Pericardium fibroblast (primary cell): ENCODE measurements at places on chromosomes 1 and 21. TPM values are rescaled to one million over a fixed set of nuclear protein-coding genes. Genes with fewer than 3 reads are reported as not detected.

MPL gene
- not detected in 2 replicates for total RNA-seq

PI4KB gene
- 44.9 and 69.8 TPM in 2 replicates for total RNA-seq

TGFBR3 gene
- 20.0 and 34.2 TPM in 2 replicates for total RNA-seq

MPZL1 gene
- total RNA-seq = 96.4 and 118 TPM in 2 replicates

CFAP45 gene
- 0.12 TPM in 1 of 2 replicates, not detected in the other for total RNA-seq

C1orf167 gene
- total RNA-seq = 0.93 TPM in 1 of 2 replicates, not detected in the other

ARTN gene
- not detected in 2 replicates for total RNA-seq

KIF2C gene
- total RNA-seq = 1.1 and 1.4 TPM in 2 replicates

RGS8 gene
- under 0.01 TPM in 1 of 2 replicates, not detected in the other for total RNA-seq

SASS6 gene
- 1.2 and 1.7 TPM in 2 replicates for total RNA-seq
